Activated CD8-positive, alpha-beta memory T cell treated with anti-CD3 and anti-CD28 coated beads, Interleukin-2, amount 10 ng/mL, durations not matched to agents 7 days and 5 days (primary cell): ENCODE measurements at places on chromosomes 1 and 21.

DNA sequence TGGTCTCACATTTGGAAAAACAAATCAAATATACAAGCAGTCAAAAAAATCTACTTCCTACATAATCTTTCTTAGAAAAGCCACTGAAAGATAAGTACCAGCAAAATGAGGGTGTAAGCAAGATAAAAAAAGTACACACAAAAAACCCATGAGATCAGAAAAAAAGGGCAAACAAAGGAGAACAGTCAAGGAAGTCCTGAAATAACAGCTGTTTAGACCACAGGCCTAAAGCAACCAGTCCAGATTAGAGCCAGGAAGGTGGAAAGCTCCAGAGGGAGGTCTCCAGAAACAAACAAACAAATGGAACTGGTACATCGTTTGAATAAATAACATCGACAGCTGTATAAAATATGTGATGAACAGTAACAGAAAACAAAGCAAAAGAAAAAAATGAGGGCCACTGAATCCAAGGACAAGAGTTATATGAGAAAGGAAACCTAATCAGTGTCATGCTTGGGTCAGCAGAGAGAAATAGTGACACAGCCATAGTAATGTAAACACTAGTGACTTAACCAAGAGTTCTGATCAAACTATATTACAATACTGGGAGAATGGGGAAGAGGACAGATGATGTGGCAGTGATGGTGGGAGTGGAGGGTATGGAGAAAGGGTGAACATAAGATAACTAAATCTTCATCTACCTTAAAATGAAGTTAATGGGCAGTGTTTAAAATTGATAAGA, 67.5 kb downstream of the NVL start:
- no peak for DNase-seq

DNA sequence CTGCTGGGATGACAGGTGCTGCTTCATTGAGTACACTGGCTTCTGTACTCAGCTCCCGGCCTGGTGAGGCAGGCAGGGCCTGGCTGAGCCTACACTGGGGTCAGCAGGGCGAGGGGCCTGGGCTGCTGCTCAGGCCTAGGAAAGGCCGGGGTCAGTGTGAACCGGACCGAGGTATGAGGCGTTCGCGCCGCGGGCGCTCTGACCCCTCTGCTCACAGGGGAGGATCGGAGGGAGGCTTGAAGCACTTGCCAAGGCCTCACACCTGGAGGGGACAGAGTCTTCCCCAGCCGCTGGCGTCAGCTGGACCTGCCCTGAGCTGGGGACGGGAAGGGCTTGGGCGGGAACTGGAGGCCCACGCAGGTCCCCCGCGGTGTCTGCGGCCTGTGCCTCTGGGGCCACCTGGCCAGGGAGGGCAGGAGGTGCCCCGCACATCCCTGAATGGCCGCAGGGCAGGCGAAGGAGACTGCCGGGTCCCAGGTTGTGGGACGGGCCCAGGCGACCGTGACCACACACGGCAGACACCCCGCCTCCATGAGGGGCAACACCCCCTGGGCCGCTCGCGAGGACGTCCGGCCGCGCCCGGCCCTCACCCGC, 466 bp downstream of the PEX10 start:
- no peak for DNase-seq

GRCh38 chr21:42082501-42083360, 11.6 kb downstream of the UMODL1 start:
- no peak for DNase-seq

DNA sequence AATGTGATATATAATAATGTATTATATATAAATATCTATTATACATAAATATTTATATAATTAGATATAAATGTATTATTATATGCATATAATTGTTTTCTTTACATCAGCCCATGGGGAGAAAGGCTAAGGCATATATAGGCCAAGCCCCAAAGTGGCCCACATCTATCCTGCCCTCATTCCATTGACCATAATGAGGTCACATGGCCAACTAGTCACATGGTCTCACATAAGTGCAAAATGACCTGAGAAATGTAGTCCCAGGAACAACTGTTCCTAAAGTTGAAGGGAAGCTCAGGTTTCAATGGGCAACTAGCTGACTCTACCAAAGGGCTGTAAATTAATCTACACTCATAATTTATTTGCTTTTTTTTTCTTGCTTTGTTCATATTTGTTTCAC, 14.5 kb upstream of the CCDC185 start:
- DNase-seq: no peak

DNA sequence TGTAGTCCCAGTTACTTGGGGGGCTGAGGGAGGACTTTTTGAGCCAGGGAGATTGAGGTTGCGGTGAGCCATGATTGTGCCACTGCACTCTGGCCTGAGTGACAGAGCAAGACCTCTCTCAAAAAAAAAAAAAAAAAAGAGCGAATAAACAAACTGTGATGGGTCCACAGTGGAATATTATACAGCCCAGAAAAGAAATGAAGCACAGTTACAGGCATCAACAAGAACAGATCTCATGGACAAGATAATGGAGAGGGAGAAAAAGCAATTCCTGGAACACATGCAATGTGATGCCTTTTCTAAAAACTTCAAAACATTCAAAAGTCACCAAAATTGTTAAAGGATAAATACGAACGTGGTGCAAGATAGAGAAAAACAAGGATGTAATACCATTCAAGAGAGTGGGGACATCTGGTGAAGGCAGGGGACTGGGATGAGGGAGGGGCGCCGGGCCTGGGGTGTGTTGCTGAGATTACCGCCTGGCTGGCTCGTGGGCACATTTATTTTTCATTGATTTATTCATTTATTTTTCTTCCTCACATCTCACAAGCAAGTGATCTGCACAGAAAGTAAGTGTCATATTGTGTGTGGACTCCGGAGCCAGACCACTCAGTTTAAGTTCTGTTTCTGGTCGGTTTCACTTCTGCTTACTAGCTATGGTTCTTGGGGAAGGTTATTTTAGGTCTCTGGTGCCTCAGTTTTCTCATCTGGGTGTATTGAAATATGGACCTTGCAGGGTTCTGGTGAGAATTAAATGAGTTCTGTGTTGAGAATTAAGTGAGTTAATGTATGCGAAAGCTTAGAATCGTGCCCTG, 30.1 kb downstream of the ABCG1 start:
- no peak for DNase-seq

GRCh38 chr1:63662056-63662836, 69.0 kb downstream of the PGM1 start:
- DNase-seq: no peak

DNA sequence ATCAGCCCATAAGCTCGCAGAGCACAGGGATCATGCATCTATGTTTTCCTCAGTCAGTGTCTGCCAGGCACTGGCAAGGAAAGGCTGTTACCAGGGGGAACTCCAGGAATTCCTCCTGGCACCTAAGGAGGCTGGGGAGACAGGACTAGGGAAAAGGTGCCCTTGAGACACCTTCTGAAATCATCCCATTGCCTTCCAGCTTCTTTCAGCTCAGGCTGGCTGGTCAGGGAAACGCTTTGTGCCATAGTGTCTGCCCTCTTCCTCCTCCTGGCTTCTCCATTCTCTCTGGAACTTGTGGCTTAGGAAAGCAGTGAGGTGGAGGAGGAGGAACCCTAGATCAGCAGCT, 13.8 kb downstream of the LMNA start:
- DNase-seq: no peak

DNA sequence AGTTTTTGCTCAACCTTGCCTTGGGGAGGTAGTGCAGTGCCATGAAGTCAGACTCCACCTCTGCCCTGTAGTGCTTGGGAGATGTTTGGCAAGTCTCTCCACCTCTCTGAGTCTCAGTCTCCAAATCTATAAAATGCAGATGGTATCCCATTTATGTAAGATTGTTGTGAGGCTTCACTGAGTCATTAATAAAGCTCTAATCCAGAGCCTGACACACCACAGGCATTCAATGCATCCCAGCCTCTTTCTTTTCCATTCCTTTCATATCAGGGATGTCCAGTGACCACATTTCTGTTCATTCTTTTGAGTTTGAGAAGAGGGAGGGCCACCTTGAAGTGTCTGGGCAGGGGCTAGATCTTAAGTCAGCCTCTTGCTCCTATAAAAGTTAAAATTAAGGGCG, 37.6 kb upstream of the LMO4 start:
- no peak for DNase-seq

GRCh38 chr1:1604374-1605033, 4.6 kb upstream of the FNDC10 start:
- no peak for DNase-seq

DNA sequence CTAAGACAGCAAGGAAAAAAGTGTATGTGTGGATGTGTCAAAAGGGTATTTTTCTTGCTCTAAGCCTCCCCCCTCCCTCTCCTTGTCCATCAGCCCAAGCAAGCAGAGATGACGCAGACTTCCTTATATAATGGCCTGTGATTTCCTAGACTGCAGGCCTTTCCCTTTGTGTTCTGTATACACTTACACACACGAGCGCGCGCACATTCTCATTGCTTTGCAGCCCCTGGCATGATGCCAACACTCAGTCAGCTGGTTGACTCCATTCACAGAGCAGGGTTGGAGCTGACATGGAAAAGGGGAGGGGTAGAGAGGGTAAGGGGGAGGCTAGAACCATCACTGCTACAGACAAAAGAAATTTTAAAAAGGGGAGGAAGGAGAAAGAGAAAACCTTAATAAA, 41.8 kb downstream of the GATAD2B start:
- no peak for DNase-seq

DNA sequence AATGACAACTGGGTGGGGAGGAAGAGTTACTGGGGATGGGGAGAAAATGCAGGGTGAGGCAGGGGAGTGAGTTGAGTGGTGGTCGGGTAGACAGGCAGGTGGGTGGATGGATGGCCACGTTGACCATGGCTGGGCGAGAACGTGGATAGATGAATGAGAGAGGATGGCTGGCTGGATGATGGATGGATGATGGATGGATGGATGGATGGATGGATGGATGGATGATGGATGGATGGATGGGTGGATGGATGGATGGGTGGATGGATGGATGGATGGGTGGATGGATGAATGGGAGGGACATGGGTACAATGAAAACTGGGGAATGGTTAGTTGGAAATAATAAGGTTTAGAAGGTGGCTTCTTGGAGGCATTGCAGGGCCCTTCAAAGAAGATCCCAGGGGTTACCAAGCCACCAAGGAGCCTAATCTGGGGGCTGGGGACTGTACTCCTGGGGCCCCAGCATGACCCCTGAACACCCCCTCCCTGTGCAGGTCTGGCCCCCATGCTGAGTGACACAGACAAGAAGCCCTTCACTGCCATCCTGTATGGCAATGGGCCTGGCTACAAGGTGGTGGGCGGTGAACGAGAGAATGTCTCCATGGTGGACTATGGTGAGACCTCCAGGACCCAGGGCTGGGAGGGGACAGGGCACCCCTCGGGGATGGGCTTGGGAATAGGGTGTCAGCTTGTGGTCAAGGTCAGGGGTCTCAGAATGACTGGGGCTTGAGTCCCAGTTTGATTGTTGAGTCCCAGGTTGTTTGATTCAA, 67.0 kb downstream of the ALPL start:
- no peak for DNase-seq

- DNase-seq: no peak
Measured at GRCh38 chr1:115952547-115952946, 23.8 kb upstream of the SLC22A15 start.

DNA sequence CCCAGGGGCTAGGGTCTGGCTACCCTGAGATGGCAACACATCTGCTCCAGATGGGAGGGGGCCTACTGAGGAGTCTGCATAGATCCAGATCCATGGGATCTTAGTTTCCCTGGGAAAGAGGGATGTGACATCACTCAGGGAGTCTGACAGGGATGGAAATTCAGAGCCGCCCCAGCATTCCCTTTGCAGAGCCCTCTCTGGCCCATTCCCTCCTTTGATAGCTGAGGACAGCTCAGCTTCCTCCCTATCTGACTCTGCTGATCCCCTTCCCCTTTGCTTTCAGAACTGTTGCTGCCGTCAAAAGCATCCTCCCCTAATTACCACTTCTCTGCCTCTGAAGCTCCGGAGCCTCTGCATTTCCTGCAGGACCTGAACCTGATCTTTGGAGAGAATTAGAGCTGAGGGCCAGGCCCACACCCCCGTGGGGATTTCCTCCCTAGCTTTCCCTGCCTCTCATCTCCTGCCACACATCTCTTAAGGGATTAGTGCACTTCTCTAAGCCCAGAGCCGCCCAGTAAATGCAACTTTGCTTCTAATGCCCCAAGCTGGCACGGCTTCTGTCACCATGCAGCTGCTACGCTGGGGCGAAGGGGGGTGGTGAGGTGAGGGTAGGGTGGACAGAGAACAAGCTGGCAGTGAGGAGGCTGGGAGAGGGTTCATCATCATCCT, 9.5 kb upstream of the ASCL5 start:
- no peak for DNase-seq

- no peak for DNase-seq
Measured at GRCh38 chr21:41399246-41399800, 26.7 kb upstream of the MX1 start.

GRCh38 chr1:24191860-24192259, 4.8 kb upstream of the IFNLR1 start:
- peak; percentile 74 for DNase-seq
